Ascending aorta (tissue), 2 donors: ENCODE measurements at places on chromosomes 3 and 15. TPM values are rescaled to one million over a fixed set of nuclear protein-coding genes. Genes with fewer than 3 reads are reported as not detected.

GRCh38 chr15:69976366-69976994, 121.2 kb downstream of the TLE3 start:
- H3K4me3 ChIP-seq = no peak overlapping the region
- no peaks in the 10 kb centered on the region for H3K36me3 ChIP-seq
- DNase-seq = no peak
- no peak overlapping the region for H3K27ac ChIP-seq
- H3K4me1 ChIP-seq = no peaks in the 10 kb centered on the region
- H3K27me3 ChIP-seq = no peaks in the 10 kb centered on the region

Gene SKOR1
- not detected for total RNA-seq

Gene RASA2
- 7.7 TPM for total RNA-seq

DNA sequence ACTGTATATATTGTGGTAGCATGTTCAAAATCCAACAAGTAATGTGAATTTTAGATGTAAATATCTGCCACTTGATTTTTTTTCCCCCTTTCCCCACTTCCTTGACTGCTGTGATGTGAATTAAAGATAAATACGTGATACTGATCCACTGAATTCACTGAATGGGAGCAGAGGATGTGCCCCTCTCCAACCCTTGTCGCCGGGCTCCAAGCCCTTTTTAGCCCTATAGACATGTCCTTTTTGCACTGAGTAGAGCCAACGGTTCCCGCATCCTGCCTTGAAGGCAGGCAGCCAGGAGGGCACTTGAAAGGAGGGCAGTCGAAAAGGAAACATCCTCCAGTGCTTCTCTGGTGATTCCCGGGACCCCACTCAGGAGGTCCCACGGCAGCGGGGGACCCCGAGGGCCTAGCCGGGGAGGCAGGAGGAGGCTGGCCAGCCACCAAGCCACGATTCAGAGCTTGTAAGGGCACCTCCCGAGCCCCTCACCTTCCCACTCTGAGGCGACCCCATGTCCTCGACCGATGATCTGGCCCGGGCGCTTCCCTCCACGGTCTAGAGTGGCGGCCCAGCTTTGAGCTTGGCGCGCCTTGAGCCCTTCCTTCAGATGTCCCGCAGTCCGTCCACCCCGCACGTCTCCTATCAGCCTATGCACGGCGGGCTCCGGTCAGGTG, 901 bp upstream of the MANF start:
- DNase-seq = peak; percentile 75
- H3K27ac ChIP-seq = peak overlapping the region; percentile 98
- peaks cover 5% of the 10 kb centered on the region for H3K4me1 ChIP-seq
- H3K36me3 ChIP-seq = peaks cover 20% of the 10 kb centered on the region
- no peaks in the 10 kb centered on the region for H3K27me3 ChIP-seq
- peak overlapping the region; percentile 92 for H3K4me3 ChIP-seq

DNA sequence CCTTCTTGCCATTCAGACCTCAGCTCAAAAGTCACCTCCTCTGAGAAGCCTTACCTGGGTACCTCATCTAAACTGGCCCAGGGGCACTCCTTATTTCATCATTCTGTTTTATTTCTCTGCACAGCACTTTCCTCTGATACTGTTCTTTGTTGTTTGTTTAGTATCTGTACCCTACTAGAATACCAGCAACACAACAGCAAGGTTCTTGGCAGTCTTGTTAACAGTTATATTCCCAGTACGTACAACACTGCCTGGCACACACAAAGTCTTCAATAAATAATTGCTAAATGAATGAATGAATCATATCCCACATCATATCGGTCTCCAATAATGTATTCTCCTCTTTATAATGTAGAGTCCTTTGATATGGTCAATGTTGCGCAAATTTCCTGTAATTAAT, 188.1 kb downstream of the FOXP1 start:
- no peak overlapping the region for H3K27ac ChIP-seq
- no peaks in the 10 kb centered on the region for H3K27me3 ChIP-seq
- H3K4me1 ChIP-seq = no peaks in the 10 kb centered on the region
- no peak overlapping the region for H3K4me3 ChIP-seq
- H3K36me3 ChIP-seq = no peaks in the 10 kb centered on the region

DNA sequence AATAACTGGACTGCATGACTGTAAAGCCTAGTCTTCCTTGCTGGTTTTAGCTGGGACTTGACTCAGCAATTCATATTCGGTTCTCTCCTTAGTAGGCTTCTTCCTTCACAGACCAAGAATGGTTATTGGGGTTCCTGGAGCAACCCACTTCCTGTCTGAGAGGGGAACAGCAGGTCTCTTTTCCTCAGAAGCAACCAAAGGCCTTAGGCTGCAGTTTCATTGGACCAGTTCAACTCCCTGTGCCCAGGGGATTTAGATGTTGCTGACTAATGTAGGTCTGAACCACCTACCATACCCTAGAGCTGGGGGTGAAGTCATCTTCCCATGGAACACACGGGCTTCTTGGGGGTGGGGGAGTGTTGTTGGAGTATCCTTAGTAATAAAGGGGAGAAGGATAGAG, 84.0 kb upstream of the SKOR1 start:
- DNase-seq = no peak
- no peaks in the 10 kb centered on the region for H3K36me3 ChIP-seq
- no peaks in the 10 kb centered on the region for H3K4me1 ChIP-seq
- no peaks in the 10 kb centered on the region for H3K27me3 ChIP-seq
- H3K27ac ChIP-seq = no peak overlapping the region

Gene LSAMP
- 0.11 TPM for total RNA-seq

- no peaks in the 10 kb centered on the region for H3K4me1 ChIP-seq
- no peak overlapping the region for H3K27ac ChIP-seq
- no peak for DNase-seq
- no peaks in the 10 kb centered on the region for H3K27me3 ChIP-seq
Measured at GRCh38 chr3:69441040-69441439, 55.2 kb upstream of the FRMD4B start.

Gene NEDD4
- total RNA-seq = 6.1 TPM
